ENCODE measurements at places on chromosomes 16 and 17.

DNA sequence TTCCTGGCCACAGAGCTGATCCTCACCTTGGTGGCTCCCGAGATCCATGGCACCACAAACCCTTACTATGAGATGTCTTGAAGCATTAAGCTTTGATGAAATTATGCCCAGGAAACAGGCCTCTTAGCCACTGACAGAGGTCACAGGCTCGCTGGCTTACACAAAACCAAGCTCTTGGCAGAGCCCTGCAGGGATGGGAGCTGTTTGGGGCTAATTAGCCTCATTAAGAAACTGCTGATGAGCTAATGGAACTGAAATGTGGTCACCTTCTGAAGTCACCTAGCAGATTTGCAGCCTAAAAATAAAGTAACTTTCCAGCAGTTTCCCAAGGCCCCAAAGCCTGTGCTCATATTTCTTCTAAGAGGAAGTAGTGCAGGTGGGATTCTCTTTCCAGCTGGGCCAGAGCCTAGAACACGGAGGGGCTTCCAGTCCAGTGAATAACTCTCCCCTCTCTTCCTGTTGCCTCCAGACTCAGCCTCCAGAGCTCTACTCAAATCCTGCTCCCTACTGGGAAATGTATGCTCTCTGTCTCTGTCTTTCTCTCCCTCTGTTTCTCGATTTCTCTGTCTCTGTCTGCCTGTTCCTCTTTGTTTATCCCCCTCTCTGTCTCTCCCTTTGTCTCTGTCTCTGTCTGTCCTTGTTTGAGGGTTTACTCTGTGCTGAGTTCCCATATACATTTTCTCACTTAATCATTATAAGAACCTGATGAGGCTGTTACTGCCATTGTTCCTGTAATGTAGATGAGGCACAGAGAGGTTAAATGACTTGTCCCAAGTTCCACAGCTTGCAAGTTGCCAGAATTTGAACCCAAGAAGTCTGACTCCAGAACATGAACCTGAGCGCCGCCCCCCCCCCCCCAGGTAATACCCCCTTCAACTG lies 338.9 kb downstream of the CA10 start:
- DNase-seq = no peak

- DNase-seq = no peak
These were observed 18.1 kb upstream of the ABCA8 start for GRCh38 chr17:68973098-68973846.

DNA sequence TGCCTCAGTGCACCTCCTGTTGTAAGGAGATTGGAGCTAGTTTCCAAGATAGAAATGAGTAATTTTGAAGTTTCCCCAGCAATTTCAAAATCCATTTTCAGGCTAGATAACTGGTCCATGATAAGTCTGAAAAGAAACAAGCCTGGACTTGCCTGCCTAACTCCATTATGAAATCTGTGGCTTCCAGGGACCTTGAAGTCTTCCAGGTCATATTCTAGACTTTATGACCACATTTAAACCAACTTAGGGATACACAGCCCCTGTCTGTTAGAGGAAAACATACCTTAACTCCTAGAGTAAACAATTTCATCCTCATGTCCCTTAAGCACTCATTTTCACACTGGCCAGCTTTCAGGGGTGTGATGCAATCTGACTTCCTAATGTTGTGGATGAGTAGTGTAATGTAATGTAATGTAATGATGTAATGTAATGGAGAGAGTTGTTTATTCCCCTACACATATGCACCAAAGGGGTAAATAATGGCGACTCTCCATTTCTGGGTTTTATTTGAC lies 96.7 kb upstream of the FAM20A start:
- DNase-seq = no peak

- no peak for DNase-seq
These were observed 804 bp downstream of the ATP6V0C start for GRCh38 chr16:2514333-2515179.

GRCh38 chr17:50689251-50689650 lies 18.5 kb downstream of the ANKRD40 start:
- DNase-seq = no peak

- no peak for DNase-seq
These were observed at the start of gene SLC47A1 for GRCh38 chr17:19533718-19534561. Gene SLC47A1 (plus strand): TSS chr17:19533854. CDS start chr17:19533940, 86 bp downstream.

DNA sequence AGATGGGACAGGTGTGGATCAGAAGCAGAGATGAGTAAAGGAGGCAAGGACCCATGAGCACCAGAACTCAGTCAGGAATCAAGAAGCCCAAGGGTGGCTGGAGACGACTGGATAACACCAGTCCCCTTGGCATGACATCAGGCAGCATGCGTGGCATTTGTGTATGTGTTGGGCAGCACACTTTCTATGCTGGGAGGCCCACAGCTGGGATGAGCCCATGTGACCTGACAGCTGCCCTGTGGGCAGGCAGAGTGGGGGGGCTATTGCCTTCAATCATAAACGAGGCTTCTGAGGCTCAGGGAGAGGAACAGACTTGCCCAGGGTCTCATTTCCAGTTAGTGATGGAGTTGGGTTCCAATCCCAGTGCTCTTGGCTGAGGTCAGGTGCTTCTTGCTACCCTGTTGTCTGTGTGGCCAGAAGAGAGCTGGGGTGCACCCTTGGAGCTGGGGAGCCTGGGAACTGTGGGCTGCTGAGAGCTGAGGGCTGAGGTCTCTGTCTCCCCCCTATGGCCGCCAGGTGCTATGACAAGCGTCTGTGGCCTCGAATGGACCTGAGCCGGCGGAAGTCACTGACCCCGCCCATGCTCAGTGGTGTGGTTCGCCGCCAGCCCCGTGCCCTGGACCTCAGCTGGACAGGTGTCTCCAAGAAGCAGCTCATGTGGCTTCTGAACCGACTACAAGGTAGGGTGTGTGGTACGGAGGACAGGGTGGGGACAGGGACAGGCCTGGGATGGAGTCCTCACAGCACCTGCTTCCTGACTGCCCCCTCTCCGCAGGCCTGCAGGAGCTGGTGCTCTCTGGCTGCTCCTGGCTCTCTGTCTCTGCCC lies 7.1 kb upstream of the ORAI3 start:
- peak; percentile 64 for DNase-seq

- DNase-seq = no peak
These were observed 14.3 kb downstream of the PRCD start for GRCh38 chr17:76554131-76554530.

- DNase-seq = no peak
These were observed 605 bp downstream of the NLRP1 start for GRCh38 chr17:5583426-5584382.

DNA sequence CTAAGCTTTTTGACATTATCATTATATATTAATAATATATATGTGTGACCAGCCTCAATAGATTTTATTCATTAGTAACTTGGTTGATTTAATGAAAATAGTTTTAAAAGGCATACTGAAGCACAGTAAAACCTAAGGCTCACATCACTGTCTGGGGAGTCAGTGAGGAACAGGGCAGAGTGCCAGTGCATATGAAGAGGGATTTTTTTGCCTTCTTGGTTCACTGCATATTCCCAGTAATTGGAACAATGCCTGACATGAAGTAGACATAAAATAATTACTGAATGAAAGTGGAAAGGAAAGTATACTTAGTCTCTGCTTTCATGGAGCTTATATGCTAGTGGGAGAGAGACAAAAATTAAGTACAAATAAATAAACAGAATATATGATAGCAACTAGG lies 81.1 kb downstream of the FTO start:
- DNase-seq = no peak

GRCh38 chr17:35666967-35667532 lies 64.4 kb upstream of the RASL10B start:
- no peak for DNase-seq

DNA sequence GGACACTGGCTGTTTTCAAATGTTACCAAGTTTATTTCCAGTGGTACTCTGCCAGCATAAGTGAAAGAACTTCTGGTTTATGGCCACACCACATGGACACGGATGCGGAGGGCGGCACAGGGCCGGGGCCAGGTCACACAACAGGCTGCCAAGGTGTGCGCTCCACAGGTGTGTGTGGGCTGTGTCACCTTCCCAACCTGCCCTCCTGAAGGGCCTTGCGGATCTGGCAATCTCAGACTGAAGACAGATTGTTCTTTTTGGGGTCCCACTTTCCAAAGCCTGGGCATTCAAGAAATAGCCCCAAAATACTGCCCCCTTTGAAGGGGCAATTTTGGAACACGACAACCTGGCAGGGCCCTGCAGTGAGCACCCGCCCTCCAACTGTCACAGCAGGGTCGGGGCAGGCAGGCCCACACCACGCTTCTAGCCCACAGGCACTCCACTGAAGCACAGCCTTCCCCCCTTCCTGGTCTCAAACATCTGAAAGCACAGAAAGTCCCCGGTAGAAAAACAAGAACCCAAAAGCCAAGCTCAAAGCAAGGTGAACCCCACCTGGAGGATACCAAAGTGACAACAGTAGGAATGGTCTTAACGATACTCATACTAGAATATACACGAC lies 3.5 kb downstream of the CSNK1D start:
- no peak for DNase-seq

GRCh38 chr16:88856122-88856827 lies 472 bp downstream of the GALNS start:
- peak; percentile 34 for DNase-seq

- peak; percentile 73 for DNase-seq
These were observed 15.6 kb upstream of the ZFPM1 start for GRCh38 chr16:88437367-88437964.

DNA sequence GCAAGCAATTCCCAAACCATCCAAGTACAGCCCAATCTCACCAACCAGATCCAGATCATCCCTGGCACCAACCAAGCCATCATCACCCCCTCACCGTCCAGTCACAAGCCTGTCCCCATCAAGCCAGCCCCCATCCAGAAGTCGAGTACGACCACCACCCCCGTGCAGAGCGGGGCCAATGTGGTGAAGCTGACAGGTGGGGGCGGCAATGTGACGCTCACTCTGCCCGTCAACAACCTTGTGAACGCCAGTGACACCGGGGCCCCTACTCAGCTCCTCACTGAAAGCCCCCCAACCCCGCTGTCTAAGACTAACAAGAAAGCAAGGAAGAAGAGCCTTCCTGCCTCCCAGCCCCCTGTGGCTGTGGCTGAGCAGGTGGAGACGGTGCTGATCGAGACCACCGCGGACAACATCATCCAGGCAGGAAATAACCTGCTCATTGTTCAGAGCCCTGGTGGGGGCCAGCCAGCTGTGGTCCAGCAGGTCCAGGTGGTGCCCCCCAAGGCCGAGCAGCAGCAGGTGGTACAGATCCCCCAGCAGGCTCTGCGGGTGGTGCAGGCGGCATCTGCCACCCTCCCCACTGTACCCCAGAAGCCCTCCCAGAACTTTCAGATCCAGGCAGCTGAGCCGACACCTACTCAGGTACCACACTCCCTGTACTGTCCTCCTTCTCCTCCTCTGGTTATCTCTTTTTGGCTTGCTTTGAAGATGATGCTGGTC lies 20.6 kb downstream of the SP2 start:
- no peak for DNase-seq

- DNase-seq = no peak
These were observed 2.3 kb downstream of the ORAI3 start for GRCh38 chr16:30951193-30951592.

DNA sequence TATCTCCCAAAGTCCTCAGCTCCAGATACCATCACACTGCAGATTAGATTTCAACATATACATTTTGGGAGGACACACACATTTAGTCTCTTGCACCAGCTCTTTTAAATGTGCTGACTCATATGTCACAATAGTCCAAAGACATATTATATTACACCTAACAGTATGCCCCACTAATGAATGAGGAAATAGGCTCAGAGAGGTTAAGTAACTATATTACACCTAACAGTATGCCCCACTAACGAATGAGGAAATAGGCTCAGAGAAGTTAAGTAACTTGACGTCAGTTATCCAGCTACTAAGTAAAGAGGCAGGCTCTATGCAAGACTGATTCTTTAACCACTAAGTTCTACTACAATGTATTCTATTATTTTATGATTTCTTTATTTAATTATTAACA lies 9.7 kb downstream of the IRX6 start:
- DNase-seq = no peak

- DNase-seq = no peak
These were observed 18.7 kb downstream of the HLF start for GRCh38 chr17:55283256-55283965.

DNA sequence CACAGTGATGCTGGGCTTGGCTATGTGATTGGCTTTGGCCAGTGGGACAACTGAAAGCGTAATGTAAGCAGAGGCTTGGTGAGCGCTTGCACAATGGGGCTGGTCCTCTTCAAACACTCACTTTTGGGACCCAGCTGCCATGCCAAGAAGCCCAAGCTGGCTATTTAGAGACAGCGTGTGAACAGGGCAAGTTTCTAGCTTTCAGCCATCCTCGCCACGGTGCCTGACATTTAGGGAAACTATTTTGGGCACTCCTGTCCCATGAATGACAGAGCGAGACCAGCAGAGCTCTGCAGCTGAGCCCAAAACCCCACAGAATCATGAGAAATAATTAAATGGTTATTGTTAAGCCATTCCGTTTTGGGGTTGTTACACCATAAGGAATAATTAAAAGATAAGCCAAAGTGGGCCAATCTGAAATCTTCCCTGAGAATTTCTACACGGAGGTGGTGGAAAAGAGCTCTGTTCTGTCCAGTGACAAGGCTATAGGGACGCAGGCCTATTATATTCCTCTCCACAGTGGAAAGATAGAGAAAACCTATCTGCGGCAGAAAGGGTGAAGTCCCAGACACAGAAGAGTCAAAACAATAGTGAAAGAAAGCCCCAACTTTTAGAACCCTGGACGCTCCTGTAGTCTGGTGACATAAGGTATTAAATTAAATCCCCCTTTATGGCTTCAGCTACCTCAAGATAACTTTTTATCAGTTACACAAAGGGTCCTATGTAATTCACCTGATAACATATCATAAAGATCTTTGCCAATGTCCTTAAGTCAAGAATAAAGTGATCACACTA lies 10.8 kb upstream of the RPRML start:
- no peak for DNase-seq

- DNase-seq = no peak
These were observed 220.6 kb downstream of the HS3ST4 start for GRCh38 chr16:25912321-25912720.

- no peak for DNase-seq
These were observed 111.0 kb downstream of the N4BP1 start for GRCh38 chr16:48498769-48499631.

DNA sequence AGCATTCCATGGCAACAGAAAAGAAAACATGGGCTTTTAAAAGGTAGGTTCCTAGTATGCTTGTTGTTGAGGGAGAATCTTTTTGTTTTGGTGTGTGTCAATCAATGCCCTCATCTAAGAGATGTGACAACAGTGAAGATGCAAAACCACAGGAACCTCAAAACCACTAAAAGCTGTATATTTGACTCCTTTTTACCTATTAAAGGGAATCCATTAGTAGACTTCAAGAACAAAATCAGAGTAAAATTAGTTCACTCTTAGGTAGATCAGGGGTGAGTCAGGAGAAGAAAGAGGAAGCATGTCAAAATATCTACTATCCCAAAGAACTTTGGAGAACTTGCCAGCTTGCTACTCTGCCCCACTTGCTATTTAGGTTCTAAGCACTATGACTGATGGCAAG lies 89.1 kb downstream of the CDK5R1 start:
- DNase-seq = no peak

GRCh38 chr17:33639103-33639880 lies 346.2 kb upstream of the ASIC2 start:
- DNase-seq = no peak
